ENCODE measurements at places on chromosomes 2 and 18.

DNA sequence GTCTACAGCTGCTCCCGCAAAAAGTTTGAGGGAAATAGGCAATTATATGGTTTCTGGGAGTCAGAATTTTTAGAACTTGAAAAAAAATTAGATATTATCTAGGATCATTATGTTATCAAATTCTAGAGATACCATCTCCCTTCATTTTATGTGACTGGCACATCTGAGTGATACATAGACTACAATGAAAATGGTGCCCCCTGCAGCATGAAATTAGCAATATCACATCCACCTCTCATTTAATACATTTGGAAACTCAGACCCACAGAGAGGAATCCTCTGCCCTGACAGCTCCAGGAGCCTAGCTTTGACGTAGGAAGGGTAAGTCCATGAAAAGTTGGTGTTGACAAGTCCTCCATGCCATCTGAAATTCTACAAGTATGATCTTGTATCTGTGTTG is 381.6 kb downstream of the SUCLG1 start:
- no peak for DNase-seq

DNA sequence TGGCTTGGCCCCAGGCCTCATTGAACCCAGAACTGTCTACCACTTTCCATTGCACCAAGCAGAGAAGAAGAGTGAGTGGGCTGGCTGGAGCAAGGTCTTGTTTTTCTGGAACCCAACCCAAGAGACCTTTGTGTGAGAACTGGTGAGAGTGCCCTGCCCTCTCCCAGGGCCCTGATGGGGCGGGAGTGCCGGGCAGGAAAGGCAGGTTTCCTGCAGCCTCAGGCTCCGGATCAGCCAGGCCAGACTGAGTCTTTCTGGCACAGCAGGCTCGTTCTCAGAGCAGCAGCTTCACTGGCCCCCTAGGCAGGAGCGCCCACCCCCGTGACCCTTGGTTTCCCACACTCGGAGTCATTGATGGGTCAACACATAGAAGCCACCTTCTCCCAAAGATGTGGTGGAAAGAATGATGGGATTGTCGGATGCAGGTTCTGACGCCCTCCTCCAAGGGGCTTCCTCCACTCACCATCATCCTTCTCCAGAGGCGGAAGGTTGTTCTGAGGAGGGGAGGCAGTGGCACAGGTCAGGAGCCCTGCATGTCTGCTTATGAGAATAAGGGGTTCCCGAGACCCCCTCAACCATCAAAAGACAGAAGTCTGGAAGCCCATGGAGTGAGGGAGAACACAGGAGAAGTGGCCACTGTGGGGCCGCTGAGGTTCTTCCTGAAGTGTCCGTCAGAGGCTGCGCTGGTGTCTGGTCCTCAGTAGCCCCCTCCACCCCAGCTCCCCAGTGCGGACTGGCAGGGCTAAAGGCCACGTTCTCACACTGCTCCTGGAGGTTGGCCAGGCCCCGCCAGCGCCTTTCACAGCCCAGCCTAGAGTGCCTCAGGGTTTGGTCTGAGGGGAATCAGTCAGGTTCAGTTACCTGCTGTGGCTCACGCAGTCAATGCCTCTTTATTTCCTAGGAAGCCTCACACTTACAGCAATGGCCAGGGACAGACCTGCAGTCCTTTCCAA is 62.8 kb upstream of the LAPTM4A start:
- no peak for DNase-seq

GRCh38 chr2:46806526-46806925 is 109.1 kb downstream of the MCFD2 start:
- no peak for DNase-seq

- DNase-seq, result no peak
Observed at GRCh38 chr2:221897718-221898117, 325.6 kb upstream of the EPHA4 start.

- DNase-seq, result no peak
Observed at GRCh38 chr2:48316753-48317750, 212.9 kb upstream of the STON1 start.

DNA sequence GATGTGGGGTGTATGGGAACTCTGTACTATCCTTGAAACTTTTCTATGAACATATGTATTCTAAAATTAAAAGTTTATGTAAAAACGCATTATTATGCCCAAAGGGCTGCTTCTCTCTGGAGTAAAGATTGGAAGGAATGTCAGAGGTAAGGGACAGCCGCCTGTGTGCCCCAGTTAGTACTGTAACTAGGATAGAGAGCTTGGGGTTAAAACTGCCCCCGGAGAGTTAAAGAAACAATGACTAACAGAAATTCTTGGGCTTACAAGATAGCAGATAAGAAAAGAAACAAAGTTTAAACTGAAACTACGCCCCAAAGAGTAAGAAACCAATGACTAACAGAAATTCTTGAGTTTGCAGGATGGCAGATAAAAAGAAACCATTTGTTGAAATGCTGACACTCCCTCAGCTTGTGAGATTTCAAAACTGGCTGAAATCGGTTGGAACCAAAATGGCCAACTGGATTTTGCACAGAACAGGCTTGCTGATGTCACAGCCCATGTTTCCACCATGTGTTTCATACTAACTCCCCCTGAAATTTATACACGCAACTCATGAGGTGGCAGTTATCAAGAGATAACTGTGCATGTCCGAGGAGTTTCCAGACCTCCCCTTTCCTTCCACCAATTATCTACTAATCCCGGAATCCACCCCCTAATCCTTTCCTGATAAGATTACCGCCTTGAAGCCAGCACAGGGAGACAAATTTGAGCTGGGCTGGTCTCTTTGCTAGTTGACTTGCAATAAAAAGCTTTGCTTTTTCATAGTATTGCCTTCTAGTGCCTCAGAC is 8.7 kb upstream of the TXNDC2 start:
- DNase-seq, result no peak

DNA sequence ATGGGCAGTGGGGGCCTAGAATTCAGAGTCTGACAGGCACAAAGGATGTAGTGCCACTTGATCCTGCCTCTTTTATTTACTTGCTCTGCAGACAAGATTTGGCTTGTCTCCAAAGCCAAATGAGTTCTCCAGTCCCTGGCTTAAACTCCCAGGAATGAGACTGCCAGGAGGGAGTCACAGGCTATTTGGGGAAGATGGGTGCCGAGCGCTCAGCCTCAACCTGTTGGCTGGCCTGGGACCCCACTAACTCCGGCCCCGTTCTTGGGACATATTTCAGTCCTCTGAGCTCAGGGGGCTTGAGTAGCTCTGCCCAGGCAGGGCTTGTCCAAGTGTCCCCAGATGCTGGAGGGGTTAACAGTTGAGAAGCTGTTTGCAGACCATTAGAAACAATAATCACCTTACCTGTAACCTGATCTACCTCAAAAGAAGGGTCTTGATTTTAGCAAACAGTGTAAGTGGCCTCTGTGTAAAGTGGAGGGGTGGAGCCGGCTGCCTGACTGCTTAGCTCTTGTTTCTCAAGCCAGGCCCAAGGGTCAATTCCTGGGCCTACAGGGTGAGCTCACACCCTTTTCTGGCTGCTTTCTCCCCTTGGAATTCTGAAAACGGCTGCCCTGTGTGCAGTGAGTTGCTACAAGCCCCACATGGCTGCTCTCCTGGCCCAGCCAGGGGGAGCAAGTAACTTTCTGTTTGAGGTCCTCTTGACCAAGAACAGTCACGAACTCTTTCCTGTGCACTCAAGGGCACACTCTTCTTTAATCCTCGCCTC is 27.1 kb upstream of the FZD5 start:
- no peak for DNase-seq

GRCh38 chr2:9238591-9239326 is 32.1 kb downstream of the ASAP2 start:
- DNase-seq, result no peak

- DNase-seq, result no peak
Observed at GRCh38 chr2:161761160-161761559, 136.9 kb downstream of the SLC4A10 start.

GRCh38 chr2:166464187-166464586 is 29.9 kb downstream of the SCN7A start:
- DNase-seq, result no peak

All from kidney epithelial cell (primary cell).